ENCODE measurements at places on chromosomes 13 and 19.

DNA sequence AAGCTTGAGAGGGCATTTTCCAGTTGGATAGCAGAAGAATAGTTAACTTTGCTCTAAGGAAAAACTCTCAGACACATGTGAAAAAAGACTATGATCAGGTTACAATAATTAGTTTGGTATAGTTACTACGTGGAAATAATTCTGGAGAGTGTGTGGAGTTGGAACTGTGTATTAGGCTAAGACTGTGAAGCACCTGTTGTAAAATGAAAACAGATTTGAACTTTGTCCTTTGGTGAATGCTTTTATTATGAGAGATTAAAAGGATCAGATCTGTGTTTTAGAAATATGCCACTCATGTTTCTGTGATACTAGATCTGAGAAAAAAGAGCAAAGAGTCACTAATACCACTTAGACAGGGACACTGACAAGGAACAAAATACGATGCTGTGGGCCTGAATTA, 807.5 kb upstream of the ATXN8OS start:
- no peak for DNase-seq

DNA sequence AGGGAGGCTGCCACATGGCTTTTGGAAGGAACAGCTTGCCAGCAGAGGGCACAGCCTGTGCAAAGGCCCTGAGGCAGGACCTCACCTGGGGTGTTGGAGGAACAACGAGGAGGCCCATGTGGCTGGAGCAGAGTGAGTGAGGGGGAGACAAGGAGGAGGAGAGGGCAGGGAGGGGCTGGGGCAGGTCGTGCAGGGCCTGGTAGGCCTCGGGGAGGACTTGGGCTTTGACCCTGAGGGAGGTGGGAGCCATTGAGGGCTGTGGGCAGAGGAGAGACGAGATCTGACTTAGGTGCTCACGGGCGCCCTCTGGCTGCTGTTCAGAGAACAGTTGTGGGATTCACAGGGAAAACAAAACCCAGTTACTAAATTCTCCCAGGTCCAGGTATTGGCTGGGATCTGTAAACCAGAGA, 25.2 kb downstream of the ZNRF4 start:
- peak; percentile 68 for DNase-seq

DNA sequence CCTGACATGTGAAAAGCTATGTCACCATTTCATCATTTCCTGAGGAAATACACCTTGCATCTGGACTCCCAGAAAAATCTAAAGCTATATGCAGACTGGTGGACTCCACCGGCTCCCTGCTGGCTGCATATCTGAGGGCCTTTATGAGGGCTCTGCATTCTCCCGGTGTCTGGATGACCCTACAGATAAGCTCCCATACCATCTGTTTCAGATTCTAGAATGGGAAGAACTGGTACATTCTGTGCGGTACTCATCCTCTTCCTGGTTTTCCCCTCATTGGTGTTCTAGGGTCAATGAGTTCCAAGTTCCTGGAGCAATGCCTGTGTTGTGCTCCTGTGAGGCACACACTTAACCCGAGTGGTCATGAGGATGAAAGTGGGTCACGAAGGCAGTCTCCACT, 60.4 kb downstream of the COL4A1 start:
- DNase-seq, result no peak

DNA sequence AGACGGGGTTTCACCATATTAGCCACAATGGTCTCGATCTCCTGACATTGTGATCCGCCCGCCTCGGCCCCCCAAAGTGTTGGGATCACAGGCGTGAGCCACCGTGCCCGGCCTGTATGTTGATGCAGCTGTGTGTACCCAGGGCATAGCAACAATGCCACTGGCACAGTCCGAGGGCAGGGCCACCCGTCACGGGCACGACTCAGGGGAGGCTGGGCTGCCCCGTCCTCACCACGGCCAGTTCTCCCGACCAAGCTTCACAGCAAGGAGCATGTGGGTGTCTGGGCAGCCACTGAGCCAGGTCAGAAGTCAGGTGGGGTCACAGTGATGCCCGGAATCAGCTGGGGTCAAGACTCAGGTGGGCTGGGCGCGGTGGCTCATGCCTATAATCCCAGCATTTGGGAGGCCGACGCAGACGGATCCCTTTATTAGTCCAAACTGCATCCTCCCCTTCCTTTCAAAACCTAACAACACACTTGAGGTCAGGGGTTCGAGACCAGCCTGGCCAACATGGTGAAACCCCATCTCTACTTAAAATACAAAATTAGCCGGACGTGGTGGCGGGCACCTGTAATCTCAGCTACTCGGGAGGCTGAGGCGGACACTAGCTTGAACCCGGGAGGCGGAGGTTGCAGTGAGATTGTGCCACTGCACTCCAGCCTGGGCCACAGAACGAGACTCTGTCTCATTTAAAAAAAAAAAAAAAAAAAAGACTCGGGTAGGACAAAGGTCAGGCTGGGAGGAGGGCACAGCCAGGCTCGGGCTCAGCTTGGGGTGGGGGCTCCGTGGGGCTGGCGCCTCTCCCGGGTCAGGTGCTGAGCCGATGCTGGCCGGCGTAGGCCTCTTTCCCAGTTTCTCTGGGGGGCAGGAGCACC, 1.2 kb upstream of the CDC34 start:
- no peak for DNase-seq

DNA sequence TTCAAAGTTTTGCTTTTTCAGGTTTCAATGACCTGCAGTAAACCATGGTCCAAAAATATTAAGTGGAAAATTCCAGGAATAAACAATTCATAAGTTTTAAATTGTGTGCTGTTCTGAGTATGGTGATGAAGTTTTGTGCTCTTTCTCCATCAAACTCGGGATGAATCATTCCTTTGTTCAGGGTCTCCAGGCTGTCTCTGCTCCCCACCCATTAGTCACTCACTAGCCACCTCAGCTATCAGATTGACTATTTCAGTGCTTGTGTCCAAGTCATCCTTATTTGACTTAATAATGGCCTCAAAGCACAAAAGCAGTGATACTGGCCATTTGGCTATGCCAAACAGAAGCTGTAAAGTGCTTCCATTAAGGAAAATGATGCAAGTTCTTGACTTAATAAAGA, 1140.4 kb downstream of the EFNB2 start:
- DNase-seq, result no peak

- DNase-seq, result peak; percentile 20
Measured at GRCh38 chr19:2255982-2256685, at the start of gene JSRP1. TSS of gene JSRP1 (minus strand) at chr19:2256417. CDS start at chr19:2255314, 1,103 bp downstream.

- DNase-seq, result peak; percentile 96
Measured at GRCh38 chr19:7535047-7535997, at the start of gene PNPLA6. TSS of gene PNPLA6 (plus strand) at chr19:7535717. CDS start at chr19:7535789, 72 bp downstream.

GRCh38 chr13:76023652-76024051, 387.5 kb downstream of the LMO7 start:
- DNase-seq, result no peak

DNA sequence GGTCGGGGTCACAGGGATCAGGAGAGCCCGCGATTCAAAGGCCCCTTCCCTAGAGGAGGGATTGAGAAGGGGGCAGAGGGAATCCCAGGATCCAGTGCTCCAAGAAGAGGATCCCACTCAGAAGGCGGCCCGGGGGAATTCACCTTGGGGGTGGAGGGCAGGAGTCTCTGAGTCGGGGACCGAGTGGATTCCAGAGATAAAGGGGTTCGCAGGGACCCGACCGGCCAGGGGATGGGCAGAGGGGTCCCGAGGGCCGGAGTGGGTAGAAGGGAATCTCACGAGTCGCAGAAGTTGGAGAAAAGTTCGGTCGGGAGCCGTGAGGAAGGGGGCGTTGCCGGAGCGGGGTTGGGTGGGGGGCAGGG, 261 bp downstream of the PRKD2 start:
- DNase-seq, result no peak

DNA sequence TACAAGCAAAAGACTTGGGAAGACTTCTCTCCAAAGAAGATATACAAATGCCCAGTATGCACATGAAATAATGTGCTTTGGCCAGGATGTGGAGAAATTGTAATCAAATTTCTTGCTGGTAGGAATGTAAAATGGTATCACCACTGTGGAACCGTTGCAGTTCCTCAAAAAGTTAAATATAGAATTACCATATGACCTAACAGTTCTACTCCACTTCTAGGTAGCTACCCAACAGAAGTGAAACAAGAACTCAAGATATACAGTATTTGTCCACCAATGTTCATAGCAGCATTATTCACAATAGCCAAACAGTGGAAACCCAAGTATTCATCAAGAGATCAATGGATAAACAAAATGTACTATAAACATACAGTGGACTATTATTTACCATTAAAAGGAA, 95.0 kb upstream of the KLF5 start:
- no peak for DNase-seq

DNA sequence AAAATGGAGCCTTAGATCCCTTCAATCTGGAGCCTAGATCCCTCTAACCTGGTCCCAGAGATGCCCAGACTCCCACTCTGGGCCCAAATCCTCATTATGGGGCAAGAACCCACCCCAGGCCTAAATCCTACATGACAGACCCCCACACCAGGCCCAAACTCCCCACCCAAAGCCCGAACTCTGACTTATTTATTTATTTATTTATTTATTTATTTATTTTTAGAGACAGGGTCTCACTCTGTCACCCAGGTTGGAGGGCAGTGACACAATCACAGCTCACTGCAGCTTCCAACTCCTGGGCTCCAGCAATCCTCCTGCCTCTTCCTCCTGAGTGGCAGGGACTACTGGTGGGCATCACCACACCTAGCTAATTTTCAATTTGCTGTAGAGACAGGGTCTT, 12.0 kb downstream of the FBN3 start:
- DNase-seq, result no peak

- peak; percentile 61 for DNase-seq
Measured at GRCh38 chr19:4140237-4140711, 13.2 kb upstream of the CREB3L3 start.

- no peak for DNase-seq
Measured at GRCh38 chr19:6599866-6600454, 9.0 kb upstream of the CD70 start.
